ENCODE measurements at places on chromosomes 4 and X. TPM values are rescaled to one million over a fixed set of nuclear protein-coding genes. Genes with fewer than 3 reads are reported as not detected.

DNA sequence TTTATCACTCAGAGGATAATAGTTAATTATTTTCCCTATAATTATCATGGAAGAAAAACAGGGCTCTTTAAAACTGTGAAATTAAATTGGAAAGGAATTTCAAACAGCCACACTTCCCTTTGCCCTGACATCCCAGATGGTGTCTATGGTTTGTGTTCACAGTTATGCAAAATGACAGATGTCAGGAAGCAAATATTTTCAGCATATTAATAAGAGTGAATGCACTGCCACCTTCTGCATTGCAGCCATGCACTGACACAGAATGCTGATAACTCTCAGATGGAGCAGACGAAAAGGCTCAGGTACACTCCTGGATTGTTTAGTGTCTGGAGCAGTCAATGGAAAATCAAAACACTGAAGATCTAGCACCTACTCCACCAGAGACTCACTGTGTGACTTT, 57.6 kb downstream of the RWDD4 start:
- DNase-seq, result no peak

DNA sequence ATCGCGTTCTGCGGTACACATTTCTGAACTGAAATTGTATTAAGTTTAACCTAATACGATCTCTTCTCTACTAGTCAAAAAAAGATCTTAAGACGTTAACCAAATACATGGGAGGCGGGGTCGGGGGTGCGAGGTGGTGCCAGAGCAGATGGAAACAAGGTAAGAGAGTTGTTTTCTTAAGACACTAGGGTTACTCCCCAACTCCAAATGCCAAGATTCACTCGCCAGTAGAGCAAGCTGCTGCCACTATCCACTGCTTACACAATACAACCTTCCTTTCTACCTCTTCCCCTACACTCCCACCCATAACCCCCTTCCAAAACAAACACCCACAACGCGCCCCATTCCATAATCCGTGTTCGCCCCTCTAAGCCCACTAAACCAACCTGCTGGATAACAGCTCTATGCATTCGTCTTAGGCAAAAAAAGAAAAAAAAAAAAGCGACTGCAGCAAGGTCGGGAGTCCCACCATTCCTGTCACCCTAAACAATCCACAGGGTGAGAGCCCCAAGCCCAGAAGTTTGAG, 1.3 kb downstream of the LCORL start:
- no peak for DNase-seq

- DNase-seq, result no peak
Observed at GRCh38 chr4:47717188-47717587, 120.7 kb downstream of the CORIN start.

GRCh38 chr4:7461230-7461629, 26.5 kb upstream of the PSAPL1 start:
- no peak for DNase-seq

The MTNR1A gene
- not detected for polyA plus RNA-seq

The CXCL11 gene
- not detected for polyA plus RNA-seq

The XG gene
- polyA plus RNA-seq, result 0.06 TPM

All from heart left ventricle (tissue), 16 donors.